Breast epithelium (tissue), 4 donors: ENCODE measurements at places on chromosomes 1 and 21.

GRCh38 chr1:152347116-152347728, 12.6 kb downstream of the FLG2 start:
- peak; percentile 19 for DNase-seq

- no peak for DNase-seq
Observed at GRCh38 chr1:191963781-191964455, 194.3 kb upstream of the RGS18 start.

DNA sequence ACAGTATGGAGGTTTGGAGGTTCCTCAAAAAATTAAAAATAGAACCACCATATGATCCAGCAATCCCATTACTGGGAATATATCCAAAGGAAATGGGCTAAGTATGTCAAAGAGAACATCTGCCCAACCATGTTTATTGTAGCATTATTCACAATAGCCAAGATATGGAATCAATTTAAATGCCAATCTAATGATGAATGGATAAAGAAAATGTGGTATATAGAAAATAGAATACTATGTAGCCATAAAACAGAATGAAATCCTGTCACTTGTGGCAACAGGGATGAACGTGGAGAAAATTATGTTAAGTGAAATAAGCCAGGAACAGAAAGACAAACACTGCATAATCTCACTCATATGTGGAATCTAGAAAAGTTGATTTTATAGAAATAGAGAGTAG, 201.7 kb upstream of the AJAP1 start:
- no peak for DNase-seq

DNA sequence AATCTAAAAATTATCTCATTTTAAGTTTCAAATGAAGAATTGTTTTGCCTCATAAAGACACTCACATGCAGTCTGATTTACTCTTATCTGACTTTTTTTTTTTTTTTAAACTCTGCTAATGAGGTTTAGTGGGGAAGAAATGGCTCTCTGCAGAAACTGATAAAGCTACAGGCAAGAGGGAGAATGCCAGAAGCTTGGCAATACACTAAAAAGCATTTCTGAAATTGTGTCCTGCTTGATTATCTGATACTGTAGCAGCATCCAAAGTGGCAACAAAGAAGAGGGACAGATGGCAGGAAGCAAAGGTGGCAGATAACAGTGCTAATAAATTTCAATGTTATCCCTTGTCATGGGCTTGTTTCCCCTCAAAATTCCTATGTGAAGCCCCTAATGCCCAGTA, 1744.9 kb downstream of the NCAM2 start:
- DNase-seq, result no peak

DNA sequence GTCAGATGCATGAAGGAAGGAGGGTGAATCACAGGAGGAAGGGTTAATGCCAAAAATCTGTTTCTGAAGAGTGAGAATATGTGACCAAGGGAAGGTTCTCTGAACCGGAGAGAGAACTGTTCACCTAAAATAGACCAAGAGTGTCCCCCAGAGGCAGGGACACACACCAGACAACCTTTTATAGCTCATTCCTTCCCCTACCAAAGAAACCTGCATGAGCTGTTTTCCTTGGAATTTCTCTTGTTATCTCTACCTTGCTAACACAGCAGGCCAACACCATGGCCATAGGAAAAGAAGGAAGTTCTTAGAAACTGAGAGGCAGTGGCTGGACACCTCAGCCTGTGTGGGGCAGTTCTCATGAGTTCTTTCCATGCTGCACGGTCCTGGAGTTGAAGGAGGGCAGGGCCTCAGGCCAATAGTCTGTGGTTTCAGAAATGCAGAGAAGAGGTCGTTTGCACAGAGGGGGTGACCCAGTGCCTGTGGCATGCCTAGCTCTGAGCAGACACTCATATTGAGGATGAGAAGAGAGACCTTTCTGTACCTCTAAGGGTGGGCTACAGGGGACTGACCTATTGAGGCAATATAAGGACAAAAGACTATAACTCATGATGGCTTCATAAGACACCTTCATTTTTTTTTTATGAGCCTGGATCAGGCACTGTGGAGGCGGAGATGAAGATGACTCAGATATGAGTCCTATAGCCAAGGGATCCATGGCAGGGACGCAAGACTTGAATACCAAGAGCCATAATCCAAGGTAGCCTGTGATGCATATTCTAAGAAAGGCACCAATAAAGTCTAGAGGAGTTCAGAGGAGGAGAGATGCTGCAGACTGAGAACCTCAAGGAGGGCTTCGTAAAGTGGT, 39.4 kb downstream of the IGFN1 start:
- DNase-seq, result no peak

DNA sequence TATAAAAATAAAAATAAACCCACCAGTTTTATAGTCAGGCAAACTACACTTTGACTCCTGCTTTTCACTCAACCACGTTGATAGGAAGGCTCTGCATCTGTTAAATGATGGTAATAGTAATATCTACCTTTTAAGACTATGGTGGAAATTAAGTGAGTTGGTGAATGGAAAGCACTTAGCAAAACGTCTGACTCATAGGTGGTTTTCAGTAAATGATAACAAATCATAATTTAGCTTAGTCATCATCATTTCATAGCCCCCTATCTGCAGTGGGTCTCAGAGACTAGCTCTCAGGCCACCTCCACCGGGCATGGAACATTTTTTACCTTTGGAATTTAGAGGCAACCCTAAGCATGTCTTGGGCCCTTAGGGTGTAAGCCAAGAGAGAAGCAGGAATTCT, 160.0 kb downstream of the PDE4B start:
- no peak for DNase-seq

- no peak for DNase-seq
Observed at GRCh38 chr1:183734543-183735036, 70.3 kb upstream of the RGL1 start.

GRCh38 chr1:211035821-211036380, 98.0 kb downstream of the KCNH1 start:
- no peak for DNase-seq

GRCh38 chr21:43985690-43986251, 26.3 kb upstream of the TRAPPC10 start:
- no peak for DNase-seq

- no peak for DNase-seq
Observed at GRCh38 chr1:116540088-116540487, 30.7 kb downstream of the CD58 start.

DNA sequence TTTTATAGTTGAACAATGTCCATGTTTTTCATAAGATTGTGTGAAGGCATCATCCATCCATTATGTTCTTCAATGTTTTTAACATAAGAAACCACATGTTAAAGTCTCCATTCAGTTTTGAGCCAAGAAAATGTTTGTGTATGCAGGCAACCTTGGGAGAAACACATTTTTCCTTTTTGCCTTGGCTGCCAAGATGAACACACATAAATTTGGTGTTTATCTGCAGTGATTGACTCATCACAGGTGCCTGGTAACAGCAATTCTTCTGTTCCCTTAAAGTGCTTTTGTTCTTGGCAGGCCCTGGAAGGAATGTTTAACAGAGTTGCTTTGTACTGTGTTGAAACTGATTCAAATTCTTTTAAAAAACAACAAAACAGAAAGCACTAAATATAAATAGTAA, 709.9 kb upstream of the ADGRL4 start:
- DNase-seq, result no peak

- DNase-seq, result no peak
Observed at GRCh38 chr1:18532390-18533170, 51.9 kb downstream of the KLHDC7A start.

DNA sequence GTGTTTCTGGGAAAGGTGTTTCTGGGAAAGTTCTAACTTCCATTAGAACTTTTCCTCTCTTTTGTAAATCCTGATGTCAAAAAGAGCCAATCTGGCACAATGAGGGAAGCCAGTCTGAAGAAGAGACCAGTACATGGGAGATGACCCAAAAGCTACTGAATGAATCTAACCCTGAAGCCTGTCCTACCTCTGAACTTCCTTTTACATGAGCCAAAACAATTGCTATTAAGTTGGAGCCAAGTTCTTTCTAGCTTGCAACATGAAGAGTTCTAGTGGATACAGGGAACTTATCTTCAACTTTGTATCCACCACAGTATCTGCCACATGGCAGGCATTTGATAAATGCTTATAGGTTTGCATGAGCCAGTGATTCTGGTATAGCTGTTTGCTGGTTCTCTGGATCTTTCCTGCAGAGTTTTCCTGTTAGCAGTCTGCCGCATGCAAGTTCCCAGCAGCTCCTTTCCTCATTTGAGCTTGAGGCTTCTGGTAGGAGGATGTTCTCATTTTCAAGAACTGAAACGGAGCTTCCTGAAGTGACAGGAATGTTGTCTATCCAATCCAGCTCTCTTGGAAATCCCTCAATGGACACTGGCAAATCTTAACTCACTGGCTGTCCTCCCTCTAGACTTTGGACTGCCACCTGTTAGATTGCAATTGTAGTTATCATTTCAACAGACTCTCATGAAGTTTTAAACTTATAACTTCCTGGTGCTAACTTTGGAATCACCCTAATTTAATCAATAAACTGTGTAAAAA, 73.1 kb upstream of the LPGAT1 start:
- DNase-seq, result no peak

GRCh38 chr21:35226968-35227744, 178.1 kb upstream of the RUNX1 start:
- DNase-seq, result no peak

DNA sequence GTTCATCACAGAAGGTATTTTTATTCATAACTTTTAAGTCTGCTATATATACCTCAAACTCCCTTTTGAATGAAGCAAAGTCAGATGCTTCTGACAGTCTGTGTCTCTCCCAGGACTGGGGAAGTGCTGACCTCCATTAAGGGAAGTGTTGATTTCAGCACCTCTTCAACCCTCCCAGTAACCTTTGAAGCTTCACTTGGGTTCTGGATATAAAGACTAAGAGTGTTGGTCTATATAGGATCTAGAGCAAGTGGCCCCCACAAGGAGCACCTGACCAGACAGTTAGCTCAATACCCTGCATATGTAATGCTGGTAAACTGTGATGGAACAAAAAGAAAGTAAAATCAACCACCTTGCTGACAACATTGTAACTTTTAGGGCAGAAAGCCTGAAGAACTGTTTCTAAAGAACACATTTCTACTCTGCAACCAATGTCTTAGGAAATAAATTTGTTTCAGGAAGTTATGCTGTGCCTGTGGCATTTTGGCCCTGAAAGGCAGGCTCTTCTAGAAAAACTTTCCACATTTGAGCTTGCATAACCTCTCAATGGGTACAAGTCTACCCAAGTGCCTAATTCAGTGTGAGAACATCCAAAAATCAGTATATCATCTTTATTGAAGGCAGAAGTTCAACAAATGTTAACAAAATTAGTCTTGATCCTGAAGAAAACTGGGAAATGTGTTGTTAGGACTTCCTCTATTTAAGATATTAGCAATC, 865 bp upstream of the PTPN22 start:
- DNase-seq, result no peak

- no peak for DNase-seq
Observed at GRCh38 chr21:16568661-16569060, 838.9 kb downstream of the USP25 start.

- no peak for DNase-seq
Observed at GRCh38 chr1:44985747-44986359, 542 bp downstream of the EIF2B3 start.

GRCh38 chr1:104905322-104905721, 1155.6 kb downstream of the AMY1C start:
- no peak for DNase-seq

DNA sequence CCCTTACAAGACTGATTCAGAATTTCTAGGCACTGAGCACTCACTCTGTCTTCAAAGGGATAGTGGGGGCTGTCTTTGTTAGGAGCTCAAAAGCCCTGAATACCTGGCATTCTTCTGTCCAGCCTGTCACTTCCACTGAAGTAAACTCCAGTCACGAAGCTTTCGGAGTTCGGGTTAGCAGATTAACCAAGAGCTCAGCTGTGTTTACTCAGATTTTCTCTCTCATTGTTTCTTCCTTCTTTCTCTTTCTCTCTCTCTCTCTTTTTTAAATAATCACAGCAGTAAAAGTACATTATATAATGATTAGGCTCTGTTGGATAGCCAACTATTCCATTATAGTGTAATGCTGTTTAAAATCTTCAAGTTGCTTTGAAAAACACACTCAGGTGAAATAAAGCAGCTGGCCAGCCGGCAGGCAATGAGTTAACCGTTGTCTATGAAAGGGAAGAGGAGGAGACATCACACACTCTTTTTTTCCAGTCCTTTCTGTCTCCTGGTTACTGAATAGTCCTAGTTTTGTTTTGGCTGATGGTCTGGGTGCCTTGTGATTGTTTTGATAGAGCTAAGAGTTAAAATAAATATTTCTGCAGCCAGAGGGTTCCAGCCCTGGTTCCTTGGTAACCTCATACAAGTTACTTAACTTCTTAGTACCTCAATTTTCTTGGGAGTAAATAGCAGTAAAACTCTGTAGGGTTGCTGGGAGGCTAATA, 89.8 kb downstream of the ADSS2 start:
- DNase-seq, result no peak

DNA sequence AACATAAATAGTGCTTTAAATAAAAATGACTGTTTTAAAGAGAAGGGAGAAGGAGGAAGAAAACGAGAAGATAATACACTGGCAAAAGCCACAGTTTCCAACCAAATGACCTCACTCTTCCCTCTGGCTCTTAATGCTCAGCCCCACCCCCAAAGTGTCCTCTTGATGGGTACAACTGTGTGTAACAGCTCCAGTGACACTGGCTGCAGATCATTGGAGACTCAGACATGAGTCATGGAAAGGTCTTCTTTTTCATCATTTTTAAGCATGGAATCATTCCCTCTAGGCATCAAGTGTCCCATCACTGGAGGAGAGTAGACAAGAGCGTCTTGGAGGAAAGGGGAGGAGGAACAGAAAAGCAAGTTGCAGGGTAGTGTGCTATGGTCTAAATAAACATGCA, 333.0 kb downstream of the PAPPA2 start:
- DNase-seq, result no peak

DNA sequence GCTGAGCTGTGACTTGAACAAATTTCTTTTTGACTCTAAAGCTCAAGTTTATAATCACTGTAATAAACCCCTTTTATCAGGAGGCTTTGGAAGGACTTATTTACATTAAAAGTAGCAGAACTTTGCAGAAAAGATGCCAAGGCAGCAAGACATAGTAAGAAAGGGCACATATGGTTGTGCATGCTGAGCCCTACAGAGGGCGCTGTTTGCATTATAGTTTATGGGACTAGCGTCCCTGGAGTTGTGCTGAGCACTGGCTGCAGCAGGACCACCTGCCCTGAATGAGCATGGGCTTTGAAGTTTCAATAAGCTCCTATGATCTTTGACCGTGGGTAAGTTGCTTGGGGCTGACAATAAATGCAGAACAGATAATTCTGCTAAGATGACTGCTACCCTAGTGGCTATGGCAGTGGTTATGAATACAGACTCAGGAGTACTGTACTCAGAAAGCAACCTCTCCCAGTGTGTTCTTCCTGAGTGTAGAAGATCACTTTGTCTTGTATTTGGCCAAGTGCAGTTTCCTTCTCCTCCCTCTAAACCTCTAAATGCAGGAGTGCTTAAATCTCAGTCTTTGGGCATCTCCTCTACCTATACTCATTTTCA, 45.4 kb upstream of the USP1 start:
- no peak for DNase-seq

DNA sequence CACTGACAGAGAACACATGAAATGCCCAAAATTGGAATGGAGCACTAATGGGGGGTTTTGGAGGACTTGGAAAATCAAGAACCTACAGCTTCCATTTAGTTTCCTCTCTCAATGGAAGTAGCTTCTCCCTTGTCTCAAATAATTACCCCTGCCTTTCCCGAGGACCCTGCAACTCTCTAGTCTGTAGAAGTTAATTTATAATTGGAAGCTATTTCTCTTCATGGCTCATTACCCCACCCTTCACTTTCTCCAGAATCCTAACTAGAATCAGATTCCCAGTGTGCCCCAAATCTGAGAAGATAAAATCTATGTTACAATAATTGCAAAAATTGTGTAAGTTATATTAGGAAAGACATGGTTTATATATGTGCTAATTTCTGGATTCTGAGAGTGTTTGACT, 181.5 kb upstream of the ATP1B1 start:
- DNase-seq, result no peak
